ENCODE measurements at places on chromosomes 2 and 18.

- no peak for DNase-seq
These were observed 29.4 kb downstream of the SH3YL1 start for GRCh38 chr2:234421-234820.

DNA sequence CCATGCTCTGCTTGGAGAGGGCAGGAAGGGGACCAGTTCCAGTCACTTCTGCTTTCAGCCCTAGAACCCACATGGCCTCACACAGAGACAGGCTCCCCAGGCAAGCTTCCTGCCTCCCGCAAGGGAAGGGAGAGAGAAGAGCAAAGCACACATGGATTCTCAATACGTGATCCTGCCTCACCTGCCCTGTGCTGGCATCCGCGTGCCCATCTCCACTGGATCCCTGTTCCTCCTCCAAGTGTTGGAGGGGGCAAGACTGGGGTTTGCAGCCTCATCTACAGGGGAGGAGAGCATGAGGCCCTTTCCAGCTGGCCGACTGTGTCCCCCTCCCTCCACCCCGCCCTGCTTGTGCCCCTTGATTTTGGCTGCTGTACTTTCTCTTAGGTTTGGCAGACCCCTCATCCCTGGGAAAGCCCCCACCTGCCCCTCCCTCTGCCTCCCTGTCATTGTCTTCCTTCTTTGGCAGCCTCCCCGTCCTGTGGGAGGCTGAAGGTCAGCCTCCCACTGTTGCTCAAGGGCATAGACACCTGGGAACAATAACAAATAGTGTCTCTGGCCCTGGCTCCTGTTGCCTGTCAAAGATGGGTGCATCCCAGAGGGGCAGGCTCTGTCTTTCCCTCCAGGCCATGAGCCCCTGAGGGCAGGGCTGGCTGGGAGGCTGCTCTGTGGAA is 22.7 kb downstream of the KCNF1 start:
- no peak for DNase-seq

DNA sequence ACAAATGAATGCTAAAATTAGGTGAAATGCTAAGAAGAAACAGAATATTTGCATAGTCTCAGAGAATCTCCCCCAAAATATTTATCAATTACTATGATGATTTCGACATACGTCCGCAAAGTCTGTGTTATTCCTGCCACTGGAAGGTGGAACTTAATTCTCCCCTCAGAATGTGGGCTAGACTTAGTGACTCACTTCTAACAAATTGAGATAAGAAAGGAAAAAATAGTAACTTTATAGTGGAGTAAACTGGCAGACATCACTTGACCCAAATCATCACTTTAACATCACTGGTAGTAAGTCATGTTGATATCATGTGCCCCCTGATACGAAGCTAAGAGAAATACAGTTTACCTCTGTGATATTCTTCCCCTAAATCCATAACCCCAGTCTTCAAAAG is 23.5 kb downstream of the HADHB start:
- no peak for DNase-seq

- no peak for DNase-seq
These were observed 310.1 kb downstream of the EXOC6B start for GRCh38 chr2:72515696-72516095.

DNA sequence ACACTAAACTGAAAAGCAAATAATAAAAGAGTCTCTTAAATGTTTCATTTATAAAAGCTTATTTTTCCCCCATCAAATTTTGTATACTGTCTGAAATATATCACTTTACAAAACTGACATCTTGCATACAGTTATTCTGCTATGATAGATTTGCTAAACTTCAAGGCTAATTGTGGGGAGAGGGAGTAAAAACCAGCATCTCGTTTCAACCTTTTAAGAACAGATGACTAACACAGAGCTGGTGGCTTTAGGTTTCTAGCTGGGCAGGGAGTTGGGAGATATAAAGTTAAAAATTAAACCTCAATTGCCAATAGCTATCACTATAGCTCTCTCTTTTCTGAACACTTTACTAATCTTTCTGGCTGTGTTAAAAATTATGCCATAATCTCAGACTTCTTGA is 23.5 kb downstream of the C1D start:
- no peak for DNase-seq

DNA sequence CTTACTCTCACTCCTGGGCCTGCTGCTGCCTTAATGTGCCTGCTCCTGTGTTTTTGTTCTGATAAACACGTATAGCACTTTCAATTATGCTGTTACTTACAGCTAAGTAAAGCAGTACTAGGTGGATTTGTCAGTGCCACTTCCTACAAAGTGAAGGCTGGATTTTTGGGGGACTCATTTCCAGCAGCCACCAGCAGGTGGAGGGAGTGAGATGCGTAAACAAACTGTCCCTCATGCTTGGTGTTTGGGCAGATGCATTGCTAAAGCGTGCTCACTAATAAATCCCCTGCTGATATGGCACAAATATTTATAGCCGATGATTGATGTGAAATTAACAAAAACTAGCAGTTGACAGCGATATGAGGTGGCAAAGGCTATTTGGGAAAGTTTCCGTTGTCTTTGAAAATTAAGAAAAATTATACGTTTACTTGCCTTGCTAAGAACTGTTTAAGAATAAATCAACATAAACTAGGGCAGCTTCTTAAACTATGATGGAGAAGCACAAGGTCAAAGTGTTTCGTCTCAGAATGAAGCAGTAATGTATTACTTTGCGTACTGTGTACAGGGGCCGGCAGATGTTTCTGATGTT is 101.7 kb downstream of the AGAP1 start:
- DNase-seq: no peak

DNA sequence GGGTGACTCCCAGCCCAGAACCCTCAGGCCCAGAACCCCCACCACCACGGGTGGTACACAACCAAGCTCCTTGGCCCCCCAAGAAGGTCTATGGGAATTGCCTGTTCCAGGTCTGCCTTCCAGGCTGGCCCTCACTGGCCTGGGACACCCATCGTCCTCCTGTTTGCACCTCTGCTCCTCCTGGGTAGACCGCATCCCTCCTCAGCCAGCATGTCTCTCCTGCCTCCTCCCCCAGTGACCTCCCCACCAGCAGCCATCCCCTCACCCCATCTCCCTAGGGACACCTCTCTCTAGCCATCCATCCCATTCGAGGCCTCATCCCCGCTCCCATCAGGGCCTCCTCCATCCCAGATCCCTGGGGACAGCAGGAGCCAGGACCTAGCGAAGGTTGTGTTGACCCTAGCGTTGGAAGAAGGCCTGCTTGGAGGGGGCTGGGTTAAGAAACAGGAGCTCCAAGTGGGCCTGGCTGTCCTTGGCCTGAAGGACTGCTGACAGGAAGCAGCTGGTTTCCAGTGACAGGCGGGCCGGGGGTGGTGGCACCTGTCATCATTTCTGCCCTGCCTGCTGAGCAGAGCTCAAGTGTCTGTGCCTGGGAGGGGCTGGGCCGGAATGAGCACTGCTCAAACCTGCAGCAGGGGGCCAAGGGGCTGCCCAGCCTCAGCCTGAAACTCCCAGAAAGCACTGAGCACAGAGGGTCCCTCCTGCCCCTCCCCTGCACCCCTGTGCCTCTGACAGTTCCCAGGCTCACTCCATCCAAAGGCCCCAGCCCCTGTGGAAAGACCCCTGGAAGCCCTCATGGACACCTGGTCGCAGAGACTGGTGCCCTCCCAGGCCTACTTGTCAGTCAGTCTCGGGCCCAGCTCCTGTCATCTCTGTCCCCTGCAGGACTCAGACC is 96.0 kb upstream of the OTOS start:
- DNase-seq: no peak

DNA sequence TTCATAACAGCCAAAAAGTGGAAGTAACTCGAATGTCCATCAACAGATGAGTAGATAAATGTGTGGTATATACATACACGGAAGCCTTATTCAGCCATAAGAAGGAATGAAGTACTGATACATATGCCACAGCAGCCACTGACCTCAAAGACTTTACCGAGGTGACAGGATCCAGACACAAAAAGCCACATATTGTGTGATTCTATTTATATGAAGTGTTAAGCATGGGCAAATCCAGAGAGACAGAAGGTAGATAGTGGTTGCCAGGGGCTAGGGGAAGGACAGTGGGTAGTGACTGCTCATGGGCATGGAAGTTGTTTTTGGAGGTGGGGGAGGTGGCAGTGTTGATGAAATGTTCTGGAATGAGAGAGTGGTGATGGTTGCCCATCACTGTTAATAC is 33.9 kb downstream of the ZAP70 start:
- no peak for DNase-seq
